ENCODE measurements at places on chromosomes 7 and 10.

DNA sequence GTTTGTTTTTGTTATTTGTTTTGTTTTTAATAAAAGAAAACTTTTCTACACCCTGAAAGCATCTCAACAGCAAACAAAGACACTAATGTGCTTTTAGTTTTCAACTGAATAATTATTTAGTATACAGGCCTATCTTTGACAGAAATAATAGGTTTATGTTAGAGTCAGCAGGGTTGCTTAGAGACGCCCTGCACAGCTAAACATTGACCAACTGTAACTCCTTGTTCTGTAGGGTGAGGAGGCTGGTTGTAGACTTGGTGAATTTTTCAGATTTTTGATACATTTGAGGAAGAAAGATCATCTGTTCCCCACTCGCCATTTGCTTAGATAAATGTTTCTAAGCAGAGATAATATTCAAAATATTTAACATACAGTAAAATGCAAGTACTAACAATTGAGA lies 103.1 kb downstream of the CALCR start:
- no peaks in the 10 kb centered on the region for H3K27me3 ChIP-seq
- no peaks in the 10 kb centered on the region for H3K4me1 ChIP-seq
- H3K36me3 ChIP-seq, result no peaks in the 10 kb centered on the region
- no peak for DNase-seq
- H3K27ac ChIP-seq, result no peak overlapping the region
- no peak overlapping the region for H3K4me3 ChIP-seq

DNA sequence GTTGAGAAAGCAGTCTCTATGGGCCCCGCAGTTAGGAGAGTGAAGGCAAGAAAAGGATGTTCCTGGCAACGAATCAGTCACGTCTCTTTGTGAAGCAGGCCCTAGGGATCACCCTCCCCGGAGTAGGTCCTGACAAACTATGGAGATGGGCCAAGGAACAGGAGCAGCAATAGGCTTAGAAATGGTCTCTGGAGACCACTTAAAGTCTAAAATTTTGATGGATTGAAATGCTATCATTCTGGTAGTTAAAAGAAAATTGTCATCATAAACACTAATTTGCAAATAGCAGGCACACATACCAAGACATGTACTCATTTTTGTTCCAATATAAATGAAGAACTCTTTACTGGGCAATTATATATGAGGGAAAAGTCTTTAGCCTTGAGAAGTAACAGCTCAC lies 123.5 kb downstream of the ITGB8 start:
- H3K27me3 ChIP-seq, result no peaks in the 10 kb centered on the region
- H3K4me1 ChIP-seq, result no peaks in the 10 kb centered on the region
- no peak overlapping the region for H3K27ac ChIP-seq
- no peaks in the 10 kb centered on the region for H3K36me3 ChIP-seq
- H3K4me3 ChIP-seq, result no peak overlapping the region
- DNase-seq, result no peak

DNA sequence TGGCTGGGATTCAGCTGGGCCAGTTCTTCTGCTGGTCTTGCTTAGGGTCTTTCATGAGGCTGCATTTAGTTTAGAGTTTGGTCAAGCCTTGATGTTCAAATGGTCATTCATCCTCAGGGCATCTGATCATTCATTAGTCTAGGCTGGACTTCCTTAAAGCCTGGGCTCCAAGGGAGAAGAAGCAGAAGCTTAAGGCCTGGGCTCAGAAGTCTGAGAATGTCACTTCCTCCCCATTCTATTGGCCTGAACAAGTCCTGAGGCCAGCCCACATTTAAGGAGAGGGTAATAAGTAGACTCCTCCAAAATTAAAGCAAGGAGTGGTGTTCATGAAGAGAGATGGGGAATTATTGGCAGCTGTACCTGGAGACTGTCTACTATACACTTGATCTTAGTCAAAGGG lies 193.2 kb upstream of the HABP2 start:
- peaks cover 12% of the 10 kb centered on the region for H3K4me1 ChIP-seq
- H3K36me3 ChIP-seq, result no peaks in the 10 kb centered on the region
- H3K27ac ChIP-seq, result no peak overlapping the region
- DNase-seq, result no peak
- no peaks in the 10 kb centered on the region for H3K27me3 ChIP-seq

DNA sequence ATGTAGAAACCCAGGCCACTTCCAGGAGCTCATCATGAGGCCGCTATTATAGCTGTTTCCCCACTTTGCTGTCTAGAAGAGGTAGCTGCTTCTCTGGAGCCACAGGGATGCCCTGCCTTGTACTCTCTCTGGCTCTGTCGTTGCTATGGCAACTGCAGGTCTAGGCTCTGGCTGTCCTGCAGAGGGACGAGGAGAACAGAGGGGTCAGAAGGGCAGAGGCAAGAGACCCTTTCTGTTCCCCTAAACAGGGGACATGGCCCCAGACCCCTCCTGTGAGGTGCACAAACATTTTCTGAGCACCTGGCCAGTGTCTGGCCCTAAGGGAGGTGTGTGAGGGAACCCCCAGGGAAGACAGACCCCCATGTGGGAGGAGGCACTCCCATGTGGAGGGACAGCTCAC lies 31.4 kb downstream of the ITPRIP start:
- H3K27ac ChIP-seq, result no peak overlapping the region
- no peak for DNase-seq
- no peak overlapping the region for H3K4me3 ChIP-seq
- peaks cover 41% of the 10 kb centered on the region for H3K4me1 ChIP-seq
- H3K36me3 ChIP-seq, result peaks cover 33% of the 10 kb centered on the region
- H3K27me3 ChIP-seq, result no peaks in the 10 kb centered on the region

- H3K4me1 ChIP-seq, result no peaks in the 10 kb centered on the region
- H3K27ac ChIP-seq, result no peak overlapping the region
- no peak for DNase-seq
- no peaks in the 10 kb centered on the region for H3K27me3 ChIP-seq
- H3K36me3 ChIP-seq, result no peaks in the 10 kb centered on the region
Observed at GRCh38 chr10:110985497-110986275, 66.3 kb downstream of the SHOC2 start.

DNA sequence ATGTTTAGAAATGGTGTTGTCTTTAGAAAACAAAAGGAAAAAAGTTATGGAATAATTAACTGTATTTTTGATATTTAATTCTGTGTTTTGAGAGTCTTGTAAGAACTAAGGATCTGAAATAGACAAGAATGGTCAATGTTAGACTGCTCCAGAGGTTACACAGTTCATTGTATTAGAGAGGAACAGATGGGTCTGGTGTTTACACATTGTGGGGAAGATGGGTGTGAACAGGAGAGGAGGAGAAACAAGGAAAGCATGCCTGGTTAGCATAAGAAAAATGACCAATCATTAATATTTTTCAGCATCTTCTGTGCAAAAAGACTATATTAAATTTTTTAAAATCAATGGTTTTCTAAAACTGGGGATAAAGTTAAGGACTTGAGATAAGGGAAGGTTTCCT lies 11.9 kb downstream of the MEOX2 start:
- H3K4me1 ChIP-seq, result no peaks in the 10 kb centered on the region
- H3K27me3 ChIP-seq, result no peaks in the 10 kb centered on the region
- no peak overlapping the region for H3K4me3 ChIP-seq
- no peak for DNase-seq
- no peak overlapping the region for H3K27ac ChIP-seq
- H3K36me3 ChIP-seq, result no peaks in the 10 kb centered on the region

- H3K36me3 ChIP-seq, result no peaks in the 10 kb centered on the region
- no peaks in the 10 kb centered on the region for H3K27me3 ChIP-seq
- DNase-seq, result no peak
- no peak overlapping the region for H3K4me3 ChIP-seq
Observed at GRCh38 chr7:135769005-135769802, 20.6 kb upstream of the FAM180A start.

GRCh38 chr10:68606918-68607317 lies 46.8 kb downstream of the TET1 start:
- H3K27ac ChIP-seq, result no peak overlapping the region
- H3K4me3 ChIP-seq, result no peak overlapping the region
- no peaks in the 10 kb centered on the region for H3K36me3 ChIP-seq
- no peak for DNase-seq
- H3K4me1 ChIP-seq, result peaks cover 8% of the 10 kb centered on the region

DNA sequence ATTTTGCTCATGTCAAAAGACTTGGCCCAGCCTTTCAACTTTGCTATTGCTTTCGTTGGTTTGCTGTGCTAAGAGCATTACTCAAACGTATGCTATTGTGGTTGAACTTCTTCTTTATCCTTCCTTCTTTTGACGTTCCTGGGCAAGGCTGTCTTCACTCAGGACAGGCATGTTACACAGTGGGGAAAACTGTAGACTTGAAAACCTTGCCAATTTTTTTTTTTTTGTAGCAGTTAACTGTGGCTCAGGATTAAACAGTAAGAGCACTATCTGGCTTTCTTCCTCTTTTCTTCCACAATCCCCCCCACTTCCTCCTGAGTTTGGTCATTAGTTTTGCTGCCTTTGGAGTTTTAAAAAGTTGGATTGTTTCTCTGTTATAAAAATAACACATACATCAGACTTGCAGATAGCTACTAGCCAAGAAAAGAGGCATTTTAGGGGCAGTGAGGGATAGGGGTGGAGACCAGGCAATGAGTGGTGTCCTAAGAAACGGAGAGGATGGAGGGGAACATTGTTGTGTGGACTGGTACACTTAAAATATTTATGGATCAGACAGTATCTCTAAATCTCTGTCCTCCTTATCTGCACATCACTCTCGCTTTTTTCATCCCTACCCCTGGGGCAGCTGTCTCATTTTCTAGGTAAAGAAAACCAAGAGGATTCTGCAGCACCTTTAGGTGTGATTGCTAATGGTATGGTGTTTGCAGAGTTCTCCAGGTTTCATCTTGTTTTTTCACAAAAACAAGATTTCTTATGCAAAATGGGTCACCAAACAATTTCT lies 181.7 kb downstream of the LRMDA start:
- DNase-seq, result no peak
- peaks cover 33% of the 10 kb centered on the region for H3K4me1 ChIP-seq
- peak overlapping the region; percentile 20 for H3K27ac ChIP-seq
- no peaks in the 10 kb centered on the region for H3K27me3 ChIP-seq
- no peaks in the 10 kb centered on the region for H3K36me3 ChIP-seq

- DNase-seq, result no peak
- peaks cover 4% of the 10 kb centered on the region for H3K4me1 ChIP-seq
- no peak overlapping the region for H3K4me3 ChIP-seq
- no peaks in the 10 kb centered on the region for H3K36me3 ChIP-seq
- H3K27me3 ChIP-seq, result no peaks in the 10 kb centered on the region
Observed at GRCh38 chr7:107474104-107474521, 4.3 kb downstream of the GPR22 start.

DNA sequence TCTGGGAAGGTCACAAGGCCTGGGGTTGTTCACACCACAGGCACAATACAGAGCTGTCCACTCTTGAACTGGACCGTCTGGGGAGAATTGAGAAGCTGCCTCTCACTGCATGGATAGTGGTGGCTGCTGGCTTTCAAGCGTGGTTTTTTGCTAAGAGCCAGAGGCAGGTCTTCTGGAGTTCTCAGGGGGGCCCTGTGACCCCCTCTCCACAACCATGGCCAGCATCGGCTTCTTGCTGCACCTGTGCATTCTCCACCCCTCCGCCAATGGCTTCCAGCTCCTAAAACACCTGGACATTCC lies 140.3 kb downstream of the ADCY1 start:
- peaks cover 11% of the 10 kb centered on the region for H3K4me1 ChIP-seq
- H3K4me3 ChIP-seq, result no peak overlapping the region
- H3K36me3 ChIP-seq, result no peaks in the 10 kb centered on the region
- no peak overlapping the region for H3K27ac ChIP-seq

- H3K36me3 ChIP-seq, result no peaks in the 10 kb centered on the region
- DNase-seq, result no peak
- peaks cover 8% of the 10 kb centered on the region for H3K4me1 ChIP-seq
Observed at GRCh38 chr7:35726654-35727053, 31.7 kb upstream of the HERPUD2 start.

- no peak for DNase-seq
- H3K27ac ChIP-seq, result no peak overlapping the region
- no peaks in the 10 kb centered on the region for H3K4me1 ChIP-seq
- H3K27me3 ChIP-seq, result no peaks in the 10 kb centered on the region
- H3K4me3 ChIP-seq, result no peak overlapping the region
Observed at GRCh38 chr10:71606257-71607081, 113.1 kb downstream of the C10orf105 start.

DNA sequence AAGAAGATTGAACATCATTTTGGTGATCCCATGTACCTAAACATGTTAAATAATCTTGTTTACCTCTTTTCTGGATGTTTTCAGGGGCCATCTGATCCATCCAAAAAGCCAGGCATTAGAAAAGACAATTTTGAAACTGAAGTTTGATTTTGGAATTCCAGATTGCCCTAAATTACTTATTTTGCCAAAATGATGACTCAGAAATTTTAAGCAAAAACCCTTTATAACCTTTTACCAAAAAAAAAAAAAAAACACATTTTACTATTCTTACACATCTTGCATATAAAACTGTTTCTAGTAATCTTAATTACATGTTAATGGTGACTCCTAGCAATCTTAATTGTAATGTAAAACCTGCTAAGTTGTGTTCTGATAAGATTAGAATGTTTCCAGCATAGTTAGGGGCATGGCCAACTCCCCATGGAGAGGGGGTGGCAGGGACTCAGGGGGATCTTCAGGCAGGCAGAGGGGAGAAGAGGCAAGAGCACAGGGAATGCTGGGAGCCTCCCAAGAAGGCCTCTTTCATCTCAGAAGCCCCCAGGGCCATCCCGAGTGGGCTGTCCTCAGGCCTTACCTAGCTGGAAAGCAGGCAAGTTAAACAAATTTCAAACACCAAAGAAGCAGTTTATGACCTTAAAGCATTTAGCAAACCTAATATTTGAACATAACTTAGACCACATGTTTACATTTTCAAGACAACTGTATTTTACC lies 25.8 kb upstream of the AKR1C3 start:
- H3K36me3 ChIP-seq, result no peaks in the 10 kb centered on the region
- no peak for DNase-seq
- no peak overlapping the region for H3K27ac ChIP-seq
- H3K4me1 ChIP-seq, result peaks cover 19% of the 10 kb centered on the region
- H3K4me3 ChIP-seq, result no peak overlapping the region

GRCh38 chr10:119602241-119603095 lies 5.7 kb upstream of the TIAL1 start:
- no peak overlapping the region for H3K4me3 ChIP-seq
- no peaks in the 10 kb centered on the region for H3K36me3 ChIP-seq
- no peak overlapping the region for H3K27ac ChIP-seq
- H3K4me1 ChIP-seq, result peaks cover 4% of the 10 kb centered on the region

GRCh38 chr7:122764902-122765301 lies 62.2 kb upstream of the RNF148 start:
- DNase-seq, result no peak
- no peaks in the 10 kb centered on the region for H3K36me3 ChIP-seq
- H3K4me3 ChIP-seq, result no peak overlapping the region
- H3K4me1 ChIP-seq, result no peaks in the 10 kb centered on the region
- H3K27me3 ChIP-seq, result no peaks in the 10 kb centered on the region
- peak overlapping the region; percentile 9 for H3K27ac ChIP-seq

All from lower lobe of right lung (tissue), 2 donors.